ENCODE measurements at places on chromosomes 5 and 9.

DNA sequence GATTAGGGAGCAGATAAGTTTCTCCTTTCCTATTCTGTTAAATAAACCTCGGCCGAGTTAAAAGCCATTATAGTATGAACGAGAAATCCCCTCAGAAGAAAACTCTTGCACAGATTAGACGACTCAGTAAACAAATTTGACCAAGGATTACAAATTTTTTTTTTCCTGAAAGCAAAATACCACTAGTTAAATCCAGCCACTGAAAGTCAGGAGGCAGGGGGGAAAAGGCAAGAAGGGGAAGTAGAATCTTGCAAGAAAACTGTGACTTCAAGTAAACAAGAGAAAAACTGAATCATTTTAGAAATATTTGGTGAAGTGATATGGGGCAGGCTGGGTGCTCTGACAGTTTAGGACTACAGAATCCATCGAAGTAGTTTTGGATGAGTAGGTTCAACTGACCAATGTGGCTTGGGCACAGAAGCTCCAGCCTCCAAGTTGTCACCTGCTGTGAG lies 251.0 kb downstream of the DENND1A start:
- no peak for DNase-seq

DNA sequence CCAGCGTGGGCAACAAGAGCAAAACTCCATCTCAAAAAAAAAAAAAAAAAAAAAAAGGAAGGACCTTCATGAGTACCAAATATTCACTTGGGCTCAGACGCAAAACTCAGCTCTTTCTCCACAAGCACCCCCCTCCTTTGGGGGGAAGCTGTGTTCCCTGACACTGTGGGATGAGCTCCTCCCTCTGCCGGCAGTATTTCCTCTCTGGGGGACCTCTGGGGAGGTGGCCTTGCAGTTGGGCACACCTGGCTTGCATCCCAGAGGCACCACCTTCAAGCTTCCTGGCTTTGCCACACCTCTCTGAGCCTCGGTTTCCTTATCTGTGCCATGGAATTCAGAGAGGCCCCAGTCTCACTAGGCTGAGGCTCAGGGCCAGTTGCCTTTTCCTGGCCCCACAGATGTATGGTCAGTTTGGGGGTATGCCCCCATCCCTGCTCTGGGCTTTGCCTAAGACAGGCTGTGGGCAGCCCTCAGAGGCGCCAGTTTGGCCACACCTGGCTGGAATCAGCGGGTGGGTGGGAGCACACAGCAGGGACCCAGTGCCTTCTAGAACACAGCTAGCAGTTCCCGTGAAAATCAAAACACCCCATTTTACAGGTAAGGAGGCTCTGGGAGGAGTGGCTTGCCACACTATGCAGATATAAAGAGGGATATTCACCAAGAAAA lies 157.5 kb upstream of the IER5L start:
- no peak for DNase-seq

DNA sequence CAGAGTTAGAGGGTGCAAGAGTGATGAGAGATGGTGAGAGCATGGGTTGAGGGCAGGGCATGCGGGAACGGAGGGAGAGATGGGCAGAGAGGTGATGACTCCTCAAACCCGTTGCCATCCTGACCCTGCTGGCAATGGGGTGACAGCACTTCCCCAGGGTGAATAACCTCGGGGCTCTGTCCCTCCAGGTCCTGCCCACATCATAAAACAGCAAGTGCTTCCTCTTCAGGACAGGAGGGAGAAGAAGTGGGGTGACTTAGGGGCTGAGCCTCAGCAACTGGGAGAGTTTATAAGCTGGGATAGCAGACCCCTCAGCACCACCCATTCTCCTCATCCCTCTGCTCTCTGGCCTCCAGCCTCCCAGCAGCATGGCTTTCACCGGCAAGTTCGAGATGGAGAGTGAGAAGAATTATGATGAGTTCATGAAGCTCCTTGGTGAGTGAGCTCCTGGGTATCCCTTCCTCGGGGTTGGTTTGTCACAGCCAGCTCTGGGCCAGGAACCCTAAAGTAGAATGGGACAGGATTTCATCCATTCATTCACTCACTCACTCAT lies at the start of gene FABP6:
Gene FABP6 (plus strand): TSS at position 317 of the 553 bp plus-strand sequence. CDS start 52 bp downstream, at position 369.
- no peak for DNase-seq

DNA sequence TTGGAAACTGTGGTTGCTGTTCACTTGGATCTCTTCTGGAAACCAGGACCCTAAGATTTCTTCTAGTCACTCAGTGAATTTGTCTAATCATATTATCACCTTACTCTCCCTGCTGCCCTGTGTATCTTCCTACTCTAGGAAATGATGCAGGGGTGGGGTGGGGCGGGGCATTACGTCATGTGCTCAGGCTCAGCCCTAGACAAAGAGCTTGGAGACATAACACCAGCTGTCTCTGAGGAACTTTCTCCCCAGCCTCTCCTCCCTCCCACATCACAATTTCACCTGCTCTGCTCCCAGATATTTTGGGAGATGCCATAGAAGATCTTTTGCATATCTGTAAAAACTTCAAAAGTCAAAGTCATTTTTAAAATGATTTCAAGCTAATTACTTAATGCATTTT lies 470.4 kb downstream of the ZSWIM6 start:
- DNase-seq = no peak

- DNase-seq = no peak
Measured at GRCh38 chr5:59496524-59497134, 396.9 kb downstream of the PDE4D start.

DNA sequence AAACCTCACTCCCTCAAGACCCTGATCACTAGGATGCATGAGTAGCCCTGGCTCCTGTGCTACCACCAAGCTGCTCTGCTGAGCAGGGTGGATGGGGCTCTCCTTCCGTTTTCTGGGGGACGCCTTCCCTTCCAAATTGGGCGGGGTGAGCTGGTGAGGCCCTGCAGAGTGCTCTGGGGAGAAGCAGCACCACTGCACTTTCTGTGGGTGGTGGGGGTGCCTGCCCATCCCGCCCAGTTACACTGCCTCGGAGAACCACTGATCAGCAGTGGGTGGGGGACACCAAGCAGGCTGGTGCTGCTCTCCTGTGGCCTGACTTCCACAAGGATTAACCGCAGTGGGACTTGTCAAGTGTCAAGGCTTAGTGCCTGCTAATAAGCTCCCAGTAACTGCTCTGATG lies 19.0 kb downstream of the GFPT2 start:
- DNase-seq = no peak

- DNase-seq = no peak
Measured at GRCh38 chr9:114450181-114450580, 55.1 kb downstream of the WHRN start.
